Activated CD4-positive, alpha-beta memory T cell treated with anti-CD3 and anti-CD28 coated beads, Interleukin-2, amount 10 ng/mL, durations not matched to agents 7 days and 5 days (primary cell): ENCODE measurements at places on chromosomes 16 and 17.

DNA sequence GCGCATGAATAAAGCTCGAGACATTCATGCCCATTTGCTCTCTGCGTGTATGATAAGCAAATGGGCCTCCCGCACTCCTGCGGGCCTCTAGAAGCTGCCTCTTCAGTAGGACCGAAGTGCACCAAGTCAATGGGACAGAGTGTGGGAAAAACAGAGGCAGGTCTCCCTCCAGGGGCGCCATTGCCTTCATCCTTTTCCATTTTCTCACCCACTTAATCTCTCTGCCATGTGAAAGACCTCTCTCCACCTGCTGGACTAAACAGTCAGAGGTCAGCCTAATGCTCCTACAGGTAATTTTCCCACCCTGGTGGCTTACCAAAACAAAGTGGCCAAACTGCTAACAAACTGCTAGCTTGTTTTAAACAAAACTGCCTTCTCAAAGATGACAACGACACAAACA is 210.9 kb downstream of the ZFHX3 start:
- DNase-seq = no peak

DNA sequence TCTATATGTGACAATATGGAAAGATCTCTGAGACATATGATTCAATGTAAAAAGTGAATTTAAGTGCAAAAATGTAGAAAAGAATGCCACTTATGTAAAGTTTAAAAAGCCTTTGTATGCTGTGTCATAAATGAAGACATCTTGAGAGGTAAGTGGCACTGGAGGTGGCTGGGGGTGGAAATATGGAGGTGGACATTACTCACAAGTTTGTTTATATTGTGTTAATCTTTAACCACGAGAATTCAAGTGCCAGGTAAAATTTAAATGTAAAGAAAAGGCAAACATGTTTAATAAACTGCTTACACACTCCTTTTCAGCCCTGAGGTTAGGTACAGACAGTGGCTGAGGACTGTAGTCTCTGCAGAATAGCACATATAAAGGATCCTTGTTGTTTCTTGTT is 235.1 kb downstream of the ABCC12 start:
- DNase-seq = no peak

DNA sequence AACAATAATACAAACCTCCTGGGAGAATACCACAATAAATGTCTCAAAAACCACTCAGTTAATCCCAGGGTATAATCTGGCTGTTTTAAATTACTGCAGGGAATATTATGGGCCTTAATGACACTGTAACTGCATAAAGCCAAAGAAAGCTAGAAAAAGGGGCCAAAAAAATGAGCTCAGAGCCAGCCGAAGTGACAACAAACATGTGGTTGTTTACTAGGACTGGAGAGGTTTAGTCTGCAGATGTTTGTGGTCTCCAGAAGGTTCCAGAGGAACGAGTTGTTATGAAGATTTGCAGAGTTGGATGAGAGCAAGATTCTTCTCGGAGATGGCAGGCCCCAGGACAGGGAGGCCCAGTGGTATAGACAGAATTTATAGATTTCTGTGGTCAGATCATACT is 97.1 kb upstream of the AKTIP start:
- no peak for DNase-seq

DNA sequence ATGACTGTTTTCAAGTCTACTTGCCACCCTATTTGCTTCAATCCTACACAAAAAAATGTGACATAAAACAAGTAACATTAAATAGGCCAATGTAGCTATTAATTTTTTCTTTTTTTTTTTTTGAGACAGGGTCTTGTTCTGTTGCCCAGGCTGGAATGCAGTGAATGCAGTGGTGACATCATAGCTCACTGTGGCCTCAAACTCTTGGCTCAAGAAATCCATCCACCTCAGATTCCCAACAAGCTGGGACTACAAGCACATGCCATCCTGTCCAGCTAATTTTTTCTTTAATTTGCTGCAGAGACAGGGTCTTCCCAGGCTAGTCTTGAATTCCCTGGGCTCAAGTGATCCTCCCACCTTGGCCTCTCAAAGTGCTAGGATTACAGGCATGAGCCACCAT is 29.4 kb downstream of the ANKFY1 start:
- no peak for DNase-seq

- DNase-seq = peak; percentile 26
These were observed 147.0 kb downstream of the HS3ST4 start for GRCh38 chr16:25838724-25839186.

DNA sequence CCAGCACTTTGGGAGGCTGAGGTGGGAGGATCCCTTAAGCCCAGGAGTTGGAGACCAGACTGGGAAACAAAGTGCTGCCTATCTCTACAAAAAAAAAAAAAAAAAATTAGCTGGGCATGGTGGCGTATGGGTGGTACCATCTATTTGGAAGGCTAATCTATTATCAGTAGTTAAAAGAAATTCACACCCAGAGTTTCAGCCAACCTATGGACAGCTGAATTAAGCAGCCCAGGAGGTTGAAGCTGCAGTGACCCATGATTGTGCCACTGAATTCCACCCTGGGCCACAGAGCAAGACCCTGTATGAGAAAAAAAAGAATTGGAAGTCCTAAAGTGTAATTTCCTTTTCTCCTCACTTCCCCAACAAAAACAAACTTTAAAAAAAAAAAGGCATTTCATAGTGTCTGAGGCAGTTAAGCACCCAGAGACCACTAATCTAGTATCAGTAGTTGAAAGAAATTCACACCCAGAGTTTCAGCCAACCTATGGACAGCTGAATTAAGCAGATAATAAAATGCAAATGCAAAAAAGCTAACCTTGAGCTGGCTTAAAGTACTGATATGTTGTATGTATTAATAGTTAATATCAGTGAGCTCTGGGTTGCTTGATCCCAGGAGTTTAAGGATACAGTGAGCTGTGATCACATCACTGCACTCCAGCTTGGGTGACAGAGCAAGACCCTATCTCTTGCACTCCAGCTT is 18.1 kb downstream of the CLTC start:
- DNase-seq = no peak

- DNase-seq = no peak
These were observed 18.6 kb downstream of the NOD2 start for GRCh38 chr16:50711862-50712559.

DNA sequence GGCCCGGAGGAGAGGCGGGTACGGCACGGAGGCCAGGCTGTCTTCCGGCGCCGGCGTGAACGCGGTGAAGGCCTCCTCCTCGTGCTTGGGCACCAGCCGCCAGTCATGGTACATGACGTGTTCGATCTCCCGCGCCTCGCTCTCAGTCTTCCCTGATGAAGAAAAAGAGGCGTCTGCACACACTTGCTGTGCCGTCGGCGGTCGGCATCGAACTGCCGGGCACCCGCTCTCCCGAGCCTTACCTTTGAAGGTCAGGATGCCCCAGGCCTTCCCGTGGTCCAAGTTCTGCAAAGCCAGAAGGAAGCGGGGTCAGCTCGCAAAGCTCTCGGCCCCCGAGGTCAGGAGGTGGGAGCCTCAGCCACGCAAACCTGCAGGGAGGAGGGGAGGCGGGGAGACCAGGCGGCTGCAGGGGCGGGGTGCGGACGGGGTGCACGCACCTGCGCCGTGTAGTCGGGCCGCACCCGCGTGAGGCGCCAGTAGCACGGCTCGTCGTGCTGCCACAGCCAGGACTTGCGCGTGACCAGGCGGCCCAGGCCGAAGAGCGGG is at the start of gene EME2:
EME2 (plus strand) TSS at position 449 of the 546 bp plus-strand sequence. CDS start 418 bp downstream, outside the sequence.
- DNase-seq = peak; percentile 65

DNA sequence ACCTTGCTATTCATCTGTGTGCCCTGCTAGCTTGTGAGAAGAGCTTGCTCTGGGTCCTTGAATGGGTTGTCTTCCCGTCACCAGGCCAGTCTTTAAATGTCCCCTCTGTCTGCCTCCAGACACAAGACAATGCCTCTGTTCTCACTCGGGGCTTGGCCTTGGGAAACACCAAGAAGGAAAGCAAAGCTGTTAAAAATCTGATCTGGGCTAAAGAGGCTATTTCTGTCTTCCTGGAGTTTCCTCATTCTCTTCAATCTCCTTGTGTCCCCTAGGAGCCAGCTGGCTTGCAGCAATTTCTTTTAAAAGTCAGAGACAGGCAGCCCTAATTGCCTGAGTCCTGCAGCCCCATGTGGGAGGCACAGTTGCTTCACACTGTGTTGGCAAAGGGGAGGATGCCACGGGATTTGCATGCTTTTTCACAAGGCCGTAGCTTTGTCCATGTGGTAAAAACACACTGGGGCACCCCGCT is 2.5 kb downstream of the DNAI2 start:
- DNase-seq = no peak

GRCh38 chr17:48556576-48557401 is 11.9 kb upstream of the HOXB2 start:
- DNase-seq = no peak

GRCh38 chr17:40564195-40564882 is 933 bp downstream of the CCR7 start:
- DNase-seq = peak; percentile 77

- no peak for DNase-seq
These were observed 791.3 kb upstream of the SOX9 start for GRCh38 chr17:71329310-71330098.

DNA sequence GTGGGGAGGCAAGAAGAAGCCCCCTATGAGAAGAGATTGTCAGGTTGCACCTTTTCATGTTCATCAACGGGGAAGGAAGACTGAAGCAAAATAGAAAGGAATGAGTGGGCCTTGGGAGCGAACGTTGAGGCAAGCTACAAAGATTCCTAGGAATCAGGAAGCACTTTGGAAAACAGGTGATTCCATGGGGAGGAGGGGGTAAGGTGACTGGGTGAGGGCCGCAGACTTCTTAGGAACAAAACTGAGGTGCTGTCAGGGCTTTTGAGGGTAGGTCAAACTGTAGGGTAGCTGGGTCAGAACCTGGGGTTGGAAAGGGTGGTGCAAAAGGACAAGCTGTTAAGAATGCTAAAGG is 528 bp downstream of the ITFG1 start:
- no peak for DNase-seq

GRCh38 chr17:28527859-28528258 is 21.7 kb downstream of the FOXN1 start:
- DNase-seq = no peak

GRCh38 chr16:2690852-2691251 is 8.5 kb downstream of the KCTD5 start:
- no peak for DNase-seq

DNA sequence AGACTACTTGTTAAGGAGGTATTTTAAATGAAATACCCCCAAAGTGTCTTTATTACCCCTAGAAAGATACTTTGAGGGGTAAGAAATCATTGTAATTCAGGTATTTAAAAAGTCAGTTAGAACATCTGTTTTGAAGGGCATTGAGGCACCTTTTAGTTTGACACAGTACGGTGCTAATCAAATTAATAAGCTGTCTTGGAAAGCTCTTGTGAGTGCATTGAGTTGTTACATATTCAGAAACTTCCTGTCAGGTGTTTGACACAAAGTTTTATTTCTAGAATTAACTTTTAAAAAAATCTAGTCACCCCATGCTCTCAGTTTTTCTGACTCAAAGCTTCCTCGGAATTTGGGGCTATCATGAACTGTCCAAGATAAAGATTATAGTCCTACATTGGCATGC is 4.6 kb downstream of the RBBP6 start:
- DNase-seq = no peak

- DNase-seq = no peak
These were observed 499.8 kb downstream of the WWOX start for GRCh38 chr16:78599271-78599670.

DNA sequence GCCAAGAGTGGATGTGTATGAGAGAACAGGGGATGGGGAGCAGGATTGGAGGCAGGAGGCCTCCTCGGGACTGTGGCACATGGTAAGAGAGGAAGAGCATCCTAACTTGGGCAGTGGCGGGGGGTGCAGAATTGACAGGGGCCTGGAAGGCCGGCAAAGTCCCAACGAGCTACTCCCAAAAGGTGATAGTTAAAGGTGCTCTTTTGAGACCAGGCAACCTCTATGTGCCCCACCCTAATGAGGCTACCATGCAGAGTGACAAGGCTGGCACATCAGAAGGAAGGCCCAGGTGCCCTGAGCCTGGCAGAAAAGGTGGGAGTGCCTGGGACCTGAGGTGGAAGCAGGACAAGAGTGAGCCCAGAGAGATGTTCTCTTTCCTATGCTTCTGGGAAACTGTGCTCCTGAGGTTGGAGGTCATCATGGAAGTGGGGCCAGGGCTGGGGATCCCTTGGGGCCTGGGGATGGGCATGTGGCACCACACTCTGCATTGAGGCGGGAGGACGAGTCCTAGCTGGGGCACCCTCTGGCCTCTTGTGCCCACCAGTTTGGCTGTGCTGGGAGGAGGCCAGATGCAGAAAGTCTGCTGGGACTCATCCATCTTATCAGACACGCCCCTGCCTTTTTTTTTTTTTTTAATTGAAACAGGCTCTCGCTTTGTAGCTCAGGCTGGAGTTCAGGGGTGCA is 5.9 kb downstream of the RAB11FIP4 start:
- no peak for DNase-seq

DNA sequence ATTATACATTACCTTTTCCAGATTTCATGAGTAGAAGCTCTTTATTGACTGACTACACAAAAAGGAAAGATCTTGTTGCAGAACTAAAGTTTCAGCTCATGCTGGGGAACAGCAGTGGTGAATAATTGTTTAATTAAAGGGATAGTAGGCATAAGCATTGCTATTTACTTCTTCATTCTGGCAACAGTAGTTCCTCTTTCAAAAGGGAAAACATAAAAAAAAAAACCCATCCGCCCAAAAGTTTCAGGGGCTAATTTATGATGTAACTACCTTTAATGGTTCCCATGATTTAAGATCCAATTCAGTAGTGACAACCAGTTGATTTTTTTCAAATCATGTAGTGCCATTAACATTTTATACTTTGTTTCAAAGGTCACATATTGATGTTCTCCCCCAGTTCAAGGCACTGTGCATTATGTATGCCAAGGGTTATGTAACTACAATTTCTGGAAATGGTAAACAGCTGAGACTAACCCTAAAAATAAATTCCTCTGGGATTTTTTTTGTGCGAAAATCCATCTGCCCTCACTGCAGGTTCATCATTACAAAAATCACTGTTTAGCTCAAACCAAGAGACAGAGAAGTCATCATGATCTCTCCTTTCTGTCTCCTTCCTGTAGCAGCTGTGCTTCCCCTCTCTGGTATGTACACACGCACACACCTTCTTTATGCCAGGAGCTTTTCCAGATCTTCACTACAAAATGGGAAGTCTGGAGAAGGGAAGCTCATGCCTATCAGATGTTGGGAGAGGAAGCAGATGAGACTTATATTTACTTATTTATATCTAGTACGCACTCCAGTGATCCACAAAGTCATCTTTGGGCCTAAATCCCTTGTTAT is 2.2 kb upstream of the PHLPP2 start:
- no peak for DNase-seq

DNA sequence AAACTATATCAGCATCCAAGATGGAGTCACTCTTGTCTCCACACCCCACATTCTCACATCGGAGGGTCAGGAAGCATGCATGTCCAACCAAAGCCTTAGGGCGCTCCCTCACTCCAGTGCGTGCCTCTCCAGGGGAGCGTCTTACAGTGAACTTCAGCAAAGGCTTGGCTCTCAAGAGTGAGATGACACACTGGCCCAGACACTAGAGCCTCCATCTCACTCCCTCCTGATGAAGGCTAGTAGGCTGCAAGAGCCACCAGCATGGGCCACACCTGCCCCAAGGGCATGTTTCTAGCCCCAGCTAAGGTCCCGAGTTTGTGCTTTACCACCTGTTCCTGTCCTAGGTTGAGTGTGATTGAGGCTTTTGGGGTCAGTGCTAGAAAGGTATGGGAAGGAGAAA is 40.5 kb downstream of the BEAN1 start:
- DNase-seq = no peak

- no peak for DNase-seq
These were observed 62.1 kb downstream of the CRISPLD2 start for GRCh38 chr16:84881702-84882521.
